ENCODE measurements at places on chromosomes 4 and X.

DNA sequence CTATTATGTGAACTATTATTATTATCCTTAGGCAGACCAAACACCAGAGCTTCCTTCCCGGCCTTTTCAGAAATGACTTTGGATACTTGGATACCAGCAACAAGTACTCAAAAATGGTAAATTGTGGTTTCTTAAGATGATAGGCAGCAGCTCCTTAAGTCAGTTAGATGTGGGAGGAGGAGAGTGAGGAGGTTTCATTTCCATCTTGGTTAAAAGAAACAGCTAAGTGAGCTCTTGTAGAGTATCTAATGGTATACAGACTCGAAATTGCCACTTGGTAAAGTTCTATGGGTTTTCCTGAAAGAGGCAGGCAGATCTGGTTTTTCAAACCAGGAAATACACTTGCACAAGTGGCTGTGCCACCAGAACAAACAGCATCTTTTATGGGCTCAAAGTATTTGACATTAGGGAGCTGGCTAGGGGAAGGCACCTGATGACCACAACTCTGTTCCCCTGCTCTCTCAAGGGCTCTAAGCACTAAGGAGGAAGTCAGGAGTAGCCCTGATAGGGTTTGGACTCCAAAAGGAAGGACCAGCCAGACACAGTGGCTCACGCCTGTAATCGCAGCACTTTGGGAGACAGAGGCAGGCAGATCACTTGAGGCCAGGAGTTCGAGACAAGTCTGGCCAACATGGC is 130.9 kb downstream of the TMEM164 start:
- DNase-seq = no peak

- DNase-seq = no peak
These were observed 15.2 kb downstream of the CAPN6 start for GRCh38 chrX:111254896-111255693.

DNA sequence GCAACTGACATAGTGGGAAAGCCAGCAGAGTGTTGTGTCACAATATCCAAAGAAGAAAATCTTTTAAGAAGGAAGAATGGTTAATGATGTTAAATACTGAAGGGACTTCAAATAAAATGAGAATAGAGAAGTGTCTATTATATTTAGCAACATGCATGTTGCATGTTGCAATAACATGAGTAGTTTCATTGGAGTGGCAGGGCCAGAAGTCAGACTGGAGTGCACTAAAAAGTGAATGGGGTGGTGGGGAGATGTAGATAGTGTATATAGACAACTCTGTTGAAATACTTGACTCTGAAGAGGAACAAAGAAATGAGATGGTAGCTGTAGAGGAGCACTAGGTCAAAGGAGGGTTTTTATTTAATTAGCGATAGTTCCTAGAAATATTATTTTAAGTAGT is 9.5 kb upstream of the AMMECR1 start:
- no peak for DNase-seq

DNA sequence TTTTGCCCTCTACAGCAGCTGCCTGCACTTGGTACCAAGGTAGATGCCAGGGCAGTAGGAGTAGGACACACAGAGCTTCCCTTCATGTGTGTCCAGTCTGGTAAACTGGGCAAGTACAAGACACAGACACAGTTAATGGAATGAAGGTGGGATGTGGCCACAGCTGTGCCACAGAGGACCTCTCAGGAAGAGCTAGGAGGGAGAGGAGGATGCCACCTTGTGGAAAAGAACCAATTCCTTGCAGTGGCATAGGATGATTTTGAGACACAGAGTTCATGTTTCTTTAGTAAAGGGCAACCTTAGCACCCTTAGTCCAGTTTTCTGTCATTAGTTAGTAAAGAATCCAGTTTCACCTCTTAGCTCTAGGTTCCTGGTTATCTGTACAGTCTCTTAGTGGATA is 36.3 kb upstream of the TBC1D14 start:
- DNase-seq = no peak

- no peak for DNase-seq
These were observed 147.0 kb upstream of the HPGD start for GRCh38 chr4:174669270-174669669.

- DNase-seq = no peak
These were observed 294.8 kb downstream of the ASMT start for GRCh38 chrX:1909419-1910206.

DNA sequence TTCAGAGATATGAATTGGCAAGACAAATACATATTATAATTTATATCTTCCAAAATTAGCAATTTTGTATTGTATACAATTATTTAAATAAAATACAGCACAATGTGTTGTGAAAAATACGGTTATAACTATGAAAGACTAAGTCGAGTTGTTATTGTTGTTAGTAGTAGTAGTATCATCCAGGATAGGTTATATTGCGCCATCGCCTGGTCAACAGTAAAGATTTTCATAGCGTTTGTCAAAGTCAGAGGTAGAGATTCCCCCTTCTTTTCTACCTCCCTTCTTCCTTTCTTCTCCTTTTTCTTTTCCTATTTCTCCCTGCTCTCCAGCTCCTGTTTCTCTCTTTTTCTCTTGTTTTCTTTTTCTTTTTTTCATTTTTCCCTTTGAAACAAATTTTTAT is 499.1 kb upstream of the EPHA5 start:
- DNase-seq = no peak

GRCh38 chr4:147975933-147976928 is 244.3 kb downstream of the ARHGAP10 start:
- no peak for DNase-seq

DNA sequence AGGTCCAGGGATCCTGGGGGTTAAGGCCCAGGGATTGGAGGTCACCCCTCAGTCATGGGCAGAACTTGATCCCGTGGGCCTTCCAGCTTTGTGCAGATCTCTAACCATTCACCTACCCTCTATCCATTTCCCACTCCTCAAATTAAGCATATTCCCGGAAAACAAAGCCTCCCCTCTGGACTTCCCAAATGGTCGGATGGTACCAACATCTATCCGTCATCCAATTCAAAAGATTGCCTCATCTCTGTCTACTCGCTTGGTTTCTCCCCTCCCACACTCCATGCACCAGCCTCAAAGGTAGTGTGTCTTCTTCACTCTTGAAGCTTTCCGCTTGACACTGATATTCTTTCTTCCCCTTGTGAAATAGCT is 473 bp upstream of the BCLAF3 start:
- DNase-seq = no peak

All from cortex of kidney (tissue), 1 donor.